ENCODE measurements at places on chromosomes 11 and 22.

GRCh38 chr11:28636033-28636432, 527.8 kb downstream of the METTL15 start:
- DNase-seq, result no peak

GRCh38 chr11:23181022-23181807, 320.9 kb upstream of the CCDC179 start:
- no peak for DNase-seq

DNA sequence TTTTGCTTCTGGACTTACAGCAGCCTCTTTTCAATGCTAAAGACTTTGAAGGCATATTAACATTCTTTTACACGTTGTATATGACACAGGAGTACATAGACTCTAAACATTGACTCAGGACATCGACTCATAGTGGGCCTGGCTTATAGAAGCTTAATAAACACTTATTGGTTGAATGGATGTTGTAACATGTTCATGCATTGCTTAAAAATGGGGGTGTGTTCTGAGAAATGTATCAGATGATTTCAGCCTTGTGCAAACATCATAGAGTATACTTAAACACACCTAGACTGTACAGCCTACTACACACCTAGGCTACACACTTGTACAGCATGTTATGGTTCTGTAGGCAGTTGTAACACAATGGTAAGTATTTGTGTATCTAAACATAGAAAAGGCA, 17.9 kb downstream of the TTC17 start:
- DNase-seq, result peak; percentile 73

- no peak for DNase-seq
Observed at GRCh38 chr11:126488591-126489370, 133.3 kb downstream of the ST3GAL4 start.

DNA sequence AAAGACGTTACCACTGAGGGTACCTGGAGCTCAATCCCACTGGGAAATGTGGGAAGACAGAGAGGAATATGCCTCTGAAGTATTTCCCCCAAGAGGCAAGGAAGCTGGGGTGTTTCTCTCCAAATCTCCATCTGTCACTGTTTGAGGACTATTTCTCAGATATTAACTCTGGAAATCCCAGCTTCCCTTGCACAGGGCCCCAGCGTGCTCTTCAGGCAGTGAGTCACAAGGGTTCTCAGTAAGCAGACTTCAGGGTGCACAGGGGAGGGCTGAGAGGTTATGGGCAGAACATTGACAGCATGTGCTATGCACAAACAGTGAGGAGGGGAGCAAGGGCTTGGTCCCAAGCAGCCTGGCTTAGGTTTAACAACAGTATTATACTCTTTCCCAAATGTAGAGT, 60.9 kb upstream of the EED start:
- peak; percentile 50 for DNase-seq

DNA sequence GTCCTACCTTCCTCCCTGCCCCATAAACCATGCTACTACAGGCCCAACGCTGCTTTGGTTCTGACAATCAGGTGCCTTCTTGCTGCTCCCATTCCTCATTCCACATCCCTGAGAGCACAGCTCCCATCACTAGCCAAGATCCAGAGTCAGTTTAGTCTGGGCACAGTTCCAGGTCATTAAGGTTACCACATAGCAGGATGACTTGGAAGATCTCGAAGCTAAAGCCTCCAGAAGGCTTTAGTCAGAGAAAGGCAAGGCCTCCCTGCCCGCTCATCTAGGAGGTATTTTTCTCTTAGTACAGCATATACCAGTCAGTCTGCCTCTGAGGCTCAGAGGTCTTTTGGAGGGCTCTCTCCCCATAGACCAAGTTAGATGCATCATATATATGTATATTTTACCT, 30.3 kb downstream of the TRIM66 start:
- DNase-seq, result peak; percentile 96

GRCh38 chr11:128487978-128488377, 99.4 kb downstream of the ETS1 start:
- DNase-seq, result no peak

GRCh38 chr11:111310723-111311122, 12.4 kb downstream of the POU2AF3 start:
- no peak for DNase-seq

- no peak for DNase-seq
Observed at GRCh38 chr11:2677127-2677526, 22.7 kb downstream of the KCNQ1OT1 start.

GRCh38 chr11:123373754-123374621, 56.1 kb upstream of the GRAMD1B start:
- DNase-seq, result no peak

DNA sequence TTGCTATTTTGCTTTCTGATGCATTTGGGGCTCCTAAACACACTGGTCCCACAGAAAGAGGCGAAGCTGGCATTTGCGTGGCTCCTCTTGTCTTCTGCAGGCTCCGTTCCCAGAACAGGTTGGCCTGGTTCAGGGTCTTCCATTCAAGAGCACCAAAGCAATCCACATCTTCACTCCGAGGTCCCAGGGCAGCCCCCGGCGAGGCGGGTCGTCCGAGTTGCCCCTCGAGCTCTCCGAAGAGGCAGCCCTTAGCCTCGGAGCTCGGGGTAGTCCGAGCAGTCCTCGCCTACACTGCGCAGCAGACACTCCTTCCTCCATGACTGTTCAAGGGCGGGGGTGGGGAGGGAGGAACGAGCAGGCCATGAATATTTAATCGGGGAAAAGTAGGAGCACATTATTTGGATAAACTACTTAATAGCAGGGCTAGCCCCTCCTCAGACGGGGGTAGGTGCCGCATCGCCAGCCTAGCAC, 321.3 kb downstream of the BLID start:
- DNase-seq, result no peak

GRCh38 chr11:117668321-117668751, 128.7 kb downstream of the DSCAML1 start:
- no peak for DNase-seq

- DNase-seq, result peak; percentile 81
Observed at GRCh38 chr11:119684361-119685110, 44.5 kb downstream of the NECTIN1 start.

GRCh38 chr11:60265373-60266214, 14.9 kb upstream of the MS4A4A start:
- DNase-seq, result peak; percentile 40

DNA sequence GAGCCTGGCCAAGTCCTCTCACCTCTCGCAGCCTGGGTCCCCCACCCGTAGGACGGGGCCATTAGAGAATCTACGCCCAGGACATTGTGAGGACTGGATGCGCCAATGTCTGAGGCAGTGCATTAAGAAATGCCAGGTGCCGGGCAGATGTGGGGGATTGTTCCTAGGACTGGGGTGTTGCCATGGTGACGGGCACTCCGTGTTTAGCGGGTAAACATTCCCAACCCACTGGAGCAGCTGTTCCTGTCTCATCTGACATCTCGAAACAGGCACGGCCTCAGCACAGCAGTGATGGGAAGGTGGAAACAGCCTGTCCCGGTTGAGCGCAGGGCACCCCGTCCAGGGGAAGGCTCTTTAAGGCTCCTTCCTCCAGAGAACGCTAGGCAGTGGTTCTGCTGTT, 99.6 kb upstream of the RTL6 start:
- DNase-seq, result peak; percentile 10

- DNase-seq, result no peak
Observed at GRCh38 chr11:113873236-113873626, 2.1 kb downstream of the USP28 start.

- peak; percentile 15 for DNase-seq
Observed at GRCh38 chr11:105975128-105975527, 46.9 kb downstream of the MSANTD4 start.

DNA sequence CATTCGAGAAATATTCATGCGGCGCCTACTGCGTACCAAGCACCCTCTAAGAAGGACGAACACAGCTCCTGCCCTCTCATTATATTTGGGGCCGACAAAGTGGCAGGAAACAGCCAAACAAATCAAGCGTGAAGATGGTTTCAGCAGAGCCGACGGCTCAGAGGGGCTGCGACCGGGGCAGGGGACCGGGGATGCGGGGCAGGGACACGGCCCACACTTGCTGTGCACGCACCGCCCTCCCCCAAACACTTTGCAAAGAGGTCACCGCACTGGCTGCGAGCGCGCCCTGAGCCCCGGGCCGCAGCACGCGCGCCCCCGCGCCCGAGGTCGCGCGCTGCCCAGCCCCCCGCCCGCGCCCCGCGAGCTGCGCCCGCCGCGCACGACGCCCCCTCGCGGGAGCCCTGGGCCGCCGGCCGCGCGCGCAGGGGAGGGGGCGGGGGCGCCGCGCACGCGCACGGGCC, 255 bp upstream of the SYNGR1 start:
- DNase-seq, result peak; percentile 36

GRCh38 chr11:59877784-59878183, 798 bp upstream of the OOSP3 start:
- DNase-seq, result no peak

DNA sequence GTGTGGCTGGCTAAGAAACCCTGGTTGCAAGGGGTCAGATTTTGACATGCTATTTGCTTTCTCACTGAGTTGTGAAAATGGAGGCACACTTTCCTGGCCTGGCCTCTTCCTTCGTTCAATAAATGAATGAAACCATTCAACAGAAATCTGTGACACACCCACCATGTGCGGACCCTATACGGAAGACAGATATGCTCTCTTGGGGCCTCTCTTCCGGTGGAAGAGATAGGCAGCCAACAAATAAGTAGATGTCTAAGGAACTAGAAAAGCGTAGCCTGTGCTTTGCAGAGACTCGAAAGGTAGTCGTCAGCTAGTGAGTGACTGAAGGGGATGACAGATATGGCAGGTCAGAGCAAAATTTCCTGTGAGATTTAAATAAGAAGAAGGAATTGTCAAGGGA, 5.3 kb downstream of the KCNQ1OT1 start:
- no peak for DNase-seq

Data from EL (cell line).